Bronchial epithelial cell (primary cell): ENCODE measurements at places on chromosomes 2 and 18.

DNA sequence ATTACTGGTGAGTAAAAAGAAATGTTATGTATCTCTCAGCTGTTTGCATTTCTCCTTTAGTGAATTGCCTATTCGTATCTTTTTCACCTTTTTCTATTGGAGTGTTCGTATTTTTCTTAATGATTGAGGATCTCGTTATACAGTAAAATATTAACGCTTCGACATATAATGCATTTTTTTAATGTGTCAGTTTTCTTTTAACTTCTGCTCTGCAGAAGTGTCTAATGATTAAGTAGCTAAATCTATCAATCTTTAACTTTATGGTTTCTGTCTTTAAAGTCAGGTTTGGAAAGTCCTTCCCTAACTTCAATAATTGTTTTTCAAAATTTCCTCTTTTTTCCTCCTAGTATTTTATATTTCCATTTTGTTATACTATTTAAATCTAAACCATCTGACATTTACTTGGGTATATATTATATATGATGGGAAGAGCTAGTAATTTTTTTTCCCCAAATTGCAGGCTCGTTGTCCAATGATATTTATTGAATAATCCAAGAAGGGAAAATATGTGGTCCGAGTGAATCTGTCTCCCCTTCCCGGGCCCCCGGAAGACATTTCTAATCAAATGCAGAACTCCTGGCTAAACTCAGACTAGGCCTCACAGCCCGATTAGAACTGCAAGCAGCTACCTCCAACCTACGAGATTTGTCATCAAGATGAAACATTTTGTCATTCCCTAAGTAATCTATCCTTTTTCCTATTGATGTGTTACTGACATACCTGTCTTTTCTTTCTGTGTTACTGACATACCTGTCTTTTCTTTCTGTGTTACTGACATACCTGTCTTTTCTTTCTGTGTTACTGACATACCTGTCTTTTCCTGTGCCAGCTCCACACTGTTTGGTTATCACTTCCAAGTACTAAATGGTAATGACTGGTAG is 17.2 kb downstream of the PCBP1 start:
- peak; percentile 37 for DNase-seq

- DNase-seq, result no peak
Measured at GRCh38 chr2:120531365-120531764, 185.4 kb downstream of the INHBB start.

GRCh38 chr2:19860022-19860421 is 41.8 kb downstream of the TTC32 start:
- DNase-seq, result peak; percentile 97

DNA sequence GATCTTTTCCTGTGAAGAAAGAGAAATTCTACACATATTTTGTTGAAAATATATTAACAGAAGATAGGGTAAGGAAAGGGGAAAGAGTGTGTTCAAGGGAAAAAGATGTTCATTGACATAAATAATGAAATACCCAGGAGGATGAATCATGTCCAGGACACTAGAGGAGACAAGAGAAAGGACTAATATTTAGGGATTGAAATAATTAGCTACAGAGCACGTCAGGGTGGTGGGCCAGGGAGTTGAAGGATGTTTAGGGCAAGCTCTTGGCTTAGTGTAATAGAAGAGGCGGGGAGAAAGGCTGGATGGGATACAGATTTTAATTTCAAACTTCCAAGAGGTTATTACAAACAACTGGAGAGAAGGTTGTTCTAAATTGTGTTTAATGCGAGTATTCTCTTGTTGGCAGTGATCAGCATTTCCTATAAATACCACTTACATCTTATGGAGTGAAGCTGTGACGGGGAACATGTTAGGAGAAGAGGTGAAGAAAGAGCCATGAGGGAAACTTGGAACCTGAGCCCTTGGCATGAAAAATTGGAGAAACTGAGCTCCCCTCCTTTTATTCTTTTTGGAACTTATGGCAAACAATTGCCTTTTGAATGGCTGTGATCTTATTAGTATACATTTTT is 36.6 kb upstream of the CETN1 start:
- no peak for DNase-seq

DNA sequence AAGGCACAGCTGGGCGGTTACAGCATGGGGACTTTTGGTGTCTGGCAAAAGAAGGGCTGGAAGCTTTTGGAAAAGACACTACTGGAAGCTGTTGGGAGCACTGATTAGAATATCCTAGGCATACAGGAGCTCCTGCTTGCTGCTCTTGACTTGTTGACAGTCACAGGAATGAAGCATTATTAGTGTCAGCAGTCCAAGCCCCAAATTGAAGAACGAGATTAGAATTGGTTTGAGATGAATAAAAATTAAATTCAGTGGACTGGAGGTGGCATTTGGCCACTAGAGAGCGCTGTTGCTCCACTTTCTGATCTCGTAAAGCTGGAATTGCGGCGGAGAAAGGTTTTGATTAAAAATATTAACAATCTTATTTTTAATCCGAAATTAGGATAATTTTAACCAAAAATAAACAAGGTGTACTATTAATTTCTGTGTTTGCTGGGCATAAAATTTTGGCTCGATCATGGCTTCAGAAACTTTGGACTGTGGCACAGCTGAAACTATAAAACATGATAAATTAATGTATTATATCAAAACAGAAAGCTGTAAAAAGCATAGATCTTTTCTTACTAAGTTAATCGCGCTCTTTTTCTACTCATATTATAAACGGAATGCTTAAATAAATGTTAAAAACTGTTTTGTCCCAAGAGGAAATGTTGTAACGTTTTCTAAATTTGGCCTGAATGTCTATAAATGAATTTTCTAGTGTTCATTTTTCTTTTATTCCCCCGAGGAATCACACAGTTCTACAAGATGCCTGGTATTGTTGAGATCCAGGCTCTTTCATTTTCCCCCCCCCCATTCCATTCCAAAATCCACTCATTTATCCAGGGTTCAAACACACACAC is 2.4 kb upstream of the HOXD8 start:
- peak; percentile 43 for DNase-seq

GRCh38 chr2:226142463-226142862 is 657.2 kb downstream of the IRS1 start:
- DNase-seq, result no peak

- DNase-seq, result no peak
Measured at GRCh38 chr2:125643128-125643527, 1012.8 kb upstream of the GYPC start.

DNA sequence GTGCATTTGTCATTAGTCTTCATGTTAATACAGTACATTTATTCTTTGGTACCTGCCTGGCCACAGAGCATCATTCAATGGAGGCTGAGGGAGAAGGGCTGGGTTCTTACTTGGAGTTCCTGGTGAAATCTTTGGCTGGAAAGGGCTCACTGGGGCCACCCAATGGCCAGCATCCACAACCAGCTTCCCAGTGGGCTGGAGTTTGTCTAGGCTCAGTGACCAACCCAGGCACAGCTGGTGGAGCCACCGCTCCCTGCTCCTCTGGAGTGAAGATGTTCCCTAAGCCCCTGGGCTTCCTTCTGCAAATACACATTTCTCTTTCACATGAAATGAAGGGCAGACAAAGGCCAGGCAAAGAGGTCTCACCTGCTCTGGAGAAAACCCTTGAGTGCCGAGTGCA is 34.4 kb downstream of the EHD3 start:
- no peak for DNase-seq

GRCh38 chr2:176680916-176681516 is 411.8 kb downstream of the MTX2 start:
- peak; percentile 47 for DNase-seq

DNA sequence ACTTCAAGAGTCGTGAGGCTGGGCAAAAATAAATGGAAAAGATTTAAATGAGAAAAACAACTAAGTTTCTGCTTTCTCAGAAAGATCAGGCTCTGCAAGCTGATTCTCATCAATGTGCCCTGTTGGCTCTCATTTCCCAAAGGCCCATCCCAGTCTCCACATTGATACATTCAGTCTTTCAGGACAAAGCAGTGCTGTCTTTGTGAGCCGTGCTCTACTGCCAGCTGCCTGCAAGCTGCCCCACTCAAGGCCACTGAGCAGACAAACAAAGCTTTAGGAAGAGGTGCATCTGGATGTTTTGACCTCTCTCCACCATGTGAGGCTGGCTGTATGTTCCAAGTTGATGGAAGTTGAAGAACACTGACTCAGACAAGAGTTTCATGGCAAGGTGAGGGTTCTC is 48.8 kb downstream of the FSHR start:
- no peak for DNase-seq

- no peak for DNase-seq
Measured at GRCh38 chr2:39188960-39189494, 54.7 kb downstream of the CDKL4 start.

DNA sequence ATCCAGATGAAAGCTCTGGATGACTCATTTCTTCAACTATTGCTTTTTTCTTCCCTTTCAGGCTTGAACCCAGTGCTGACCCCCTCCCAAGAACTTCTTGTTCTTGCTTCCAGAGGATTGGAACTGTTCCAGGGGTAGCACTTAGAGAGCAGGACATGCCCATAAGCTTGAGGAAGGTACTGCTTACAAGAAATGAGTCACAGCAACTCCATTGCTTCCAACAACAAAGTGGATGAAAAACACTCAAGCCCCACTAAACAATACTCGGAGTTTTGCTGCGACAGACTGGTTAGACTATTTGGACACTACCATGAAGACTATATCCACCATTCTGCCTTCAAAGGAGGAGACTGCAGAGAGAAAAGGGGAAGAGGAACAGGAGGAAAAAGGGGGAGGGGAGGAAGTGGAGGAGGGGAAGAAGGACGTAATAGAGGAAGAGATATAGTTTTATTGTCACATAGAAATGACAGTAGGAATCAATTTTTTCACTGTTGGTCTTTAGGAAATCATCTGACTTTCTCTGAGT is 1.6 kb upstream of the EPC2 start:
- peak; percentile 64 for DNase-seq

- DNase-seq, result no peak
Measured at GRCh38 chr18:58937887-58938267, 73.2 kb downstream of the ZNF532 start.

DNA sequence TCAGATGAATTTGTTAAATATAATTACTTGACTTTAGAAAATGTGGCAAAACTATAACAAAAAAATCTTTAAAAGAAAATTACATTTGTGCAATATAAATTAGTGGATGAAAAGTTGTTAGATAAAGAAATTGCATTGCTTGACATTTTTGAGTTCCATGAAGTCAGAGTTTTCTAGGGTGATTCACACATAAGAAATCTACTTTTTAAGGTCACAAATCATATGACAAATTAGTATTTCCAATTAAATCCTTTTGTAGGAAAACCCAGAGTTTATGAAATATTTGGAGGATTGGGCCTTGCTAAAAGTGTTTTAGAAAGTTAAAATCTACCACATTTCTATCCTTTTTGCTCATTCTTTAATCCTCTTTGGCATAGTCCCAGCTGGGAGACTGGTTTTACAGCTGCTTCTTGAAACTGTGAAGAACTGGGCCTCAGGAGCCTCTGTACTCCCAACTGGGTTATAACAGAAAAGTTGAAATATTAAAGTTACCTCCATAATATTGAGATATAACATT is 289.2 kb downstream of the LRRTM4 start:
- DNase-seq, result no peak

DNA sequence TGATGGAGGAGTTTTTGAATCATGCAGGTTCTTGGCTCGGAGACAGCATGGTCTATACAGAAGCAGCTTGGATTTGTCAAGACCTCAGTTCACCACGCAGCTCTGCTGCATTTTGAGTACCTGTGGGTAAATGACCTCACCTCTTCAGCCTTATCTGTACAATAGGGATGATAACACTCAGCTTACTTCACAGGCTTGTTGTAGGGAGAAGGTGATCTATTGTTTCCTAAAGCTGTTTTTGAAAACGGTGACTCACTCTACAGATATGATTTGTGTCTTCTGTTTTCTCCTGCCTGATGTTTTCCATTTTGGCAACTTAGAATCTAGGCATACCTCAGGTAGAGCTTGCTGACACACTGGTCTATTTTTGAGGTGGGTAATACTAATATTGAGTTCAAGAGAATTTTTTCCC is 80.3 kb downstream of the FMNL2 start:
- peak; percentile 95 for DNase-seq

- no peak for DNase-seq
Measured at GRCh38 chr2:201987426-201987825, 46.2 kb upstream of the FZD7 start.

GRCh38 chr2:82667491-82667890 is 1791.6 kb downstream of the SUCLG1 start:
- no peak for DNase-seq

- DNase-seq, result no peak
Measured at GRCh38 chr2:58032016-58032763, 14.4 kb upstream of the VRK2 start.

DNA sequence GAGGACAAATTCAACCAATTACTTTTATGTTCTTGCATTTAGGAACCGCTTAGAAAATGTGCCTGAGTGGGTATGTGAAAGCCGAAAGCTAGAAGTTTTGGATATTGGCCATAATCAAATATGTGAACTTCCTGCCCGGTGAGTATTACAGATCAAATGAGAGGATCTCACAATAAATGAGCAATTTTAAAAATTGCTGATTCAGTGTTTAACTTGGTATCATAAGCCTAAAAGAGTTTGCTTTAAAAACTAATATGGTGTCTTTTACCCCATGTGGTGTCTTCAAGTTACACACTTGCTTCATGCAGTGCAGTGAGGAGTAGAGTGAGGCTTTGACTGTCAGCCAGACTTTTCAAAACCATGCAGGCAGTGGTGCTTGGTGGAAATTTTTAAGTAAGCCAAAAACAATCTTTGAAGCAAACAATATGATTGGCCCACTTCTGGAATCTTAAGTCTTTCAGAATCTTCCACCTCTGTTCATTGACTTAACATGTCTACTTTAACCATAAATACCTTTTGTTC is 199.6 kb downstream of the PHLPP1 start:
- no peak for DNase-seq

DNA sequence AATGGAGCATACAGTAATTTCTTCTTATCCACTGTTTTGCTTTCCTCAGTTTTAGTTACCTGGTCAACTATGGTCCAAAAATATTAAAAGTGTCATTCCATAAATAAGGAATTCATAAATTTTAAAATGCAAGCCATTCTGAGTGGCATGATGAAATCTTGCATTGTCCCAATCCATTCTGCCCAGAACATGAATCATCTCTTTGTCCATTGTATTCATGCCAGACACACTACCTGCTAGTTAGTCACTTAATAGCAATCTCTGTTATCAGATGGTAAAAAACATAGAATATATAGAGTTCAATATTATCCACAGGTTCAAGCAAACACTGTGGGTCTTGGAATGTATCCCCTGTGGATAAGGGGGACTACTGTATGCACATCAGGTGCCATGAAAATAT is 872.2 kb upstream of the NXPH2 start:
- DNase-seq, result peak; percentile 35

- peak; percentile 90 for DNase-seq
Measured at GRCh38 chr18:3380384-3380961, 69.5 kb upstream of the TGIF1 start.

DNA sequence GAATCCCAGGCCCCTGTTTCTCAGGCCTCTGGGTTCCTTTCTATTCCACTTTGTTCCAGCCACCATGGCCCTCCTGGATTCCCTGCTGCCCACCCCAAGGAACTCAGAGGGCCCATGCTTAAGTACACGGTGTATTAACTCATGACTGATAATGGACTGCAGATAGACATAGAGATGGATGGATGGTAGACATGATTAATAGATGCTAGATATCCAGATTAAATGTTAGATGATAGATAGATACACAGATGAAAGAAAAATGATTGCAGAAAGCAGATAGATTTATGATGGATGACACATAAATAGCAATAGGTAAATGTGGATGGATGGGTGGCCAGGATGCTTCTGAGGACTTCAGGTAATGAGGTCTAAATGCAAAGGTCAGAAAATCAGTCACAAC is 278.0 kb downstream of the CELF4 start:
- DNase-seq, result no peak
